ENCODE measurements at places on chromosomes 2 and 18.

DNA sequence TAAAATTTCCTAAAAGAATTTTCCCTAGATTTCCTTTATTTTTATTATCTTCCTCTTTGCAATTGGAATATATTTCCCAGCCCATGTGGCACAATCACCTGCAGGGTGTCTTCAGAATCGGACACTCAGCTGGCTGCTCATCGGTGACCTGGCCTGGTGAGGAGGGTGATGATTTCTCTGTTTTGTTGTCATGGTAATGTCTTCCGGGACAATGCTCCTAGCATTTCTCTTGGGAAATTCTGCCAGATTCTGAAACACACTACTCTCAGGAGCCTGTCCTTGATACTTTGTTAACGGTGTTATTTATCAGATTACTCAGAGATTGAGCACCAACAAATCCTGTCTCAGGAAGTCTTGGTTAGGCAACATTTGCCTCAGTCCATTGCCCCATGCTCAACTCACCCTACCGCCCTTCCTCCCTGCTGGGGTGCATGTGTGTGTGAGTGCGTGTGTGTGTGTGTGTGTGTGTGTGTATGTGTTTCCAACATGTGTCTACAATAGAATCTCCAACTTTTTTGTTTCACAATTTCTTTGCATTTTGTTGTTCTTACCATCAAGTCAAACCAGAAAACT lies 70.3 kb downstream of the MYT1L start:
- no peak for DNase-seq

DNA sequence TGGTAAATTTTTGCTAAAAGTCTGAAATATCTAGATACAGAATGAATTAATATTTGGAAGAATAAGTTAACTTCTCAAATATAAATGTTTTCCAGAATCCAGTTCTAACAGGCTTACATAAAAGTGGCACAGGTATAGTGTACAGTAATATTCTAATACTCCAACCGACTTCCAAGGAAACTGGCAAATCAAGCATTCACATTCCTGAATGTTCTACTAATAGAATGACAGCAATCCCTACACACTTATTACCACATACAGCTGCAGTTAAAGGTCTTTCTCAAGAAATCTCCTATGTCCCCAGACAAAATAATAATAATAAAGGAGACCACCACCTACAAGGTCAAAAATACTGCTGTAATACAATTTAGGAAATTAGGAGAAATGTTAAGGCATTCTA lies 31.9 kb downstream of the TMEM131 start:
- no peak for DNase-seq

DNA sequence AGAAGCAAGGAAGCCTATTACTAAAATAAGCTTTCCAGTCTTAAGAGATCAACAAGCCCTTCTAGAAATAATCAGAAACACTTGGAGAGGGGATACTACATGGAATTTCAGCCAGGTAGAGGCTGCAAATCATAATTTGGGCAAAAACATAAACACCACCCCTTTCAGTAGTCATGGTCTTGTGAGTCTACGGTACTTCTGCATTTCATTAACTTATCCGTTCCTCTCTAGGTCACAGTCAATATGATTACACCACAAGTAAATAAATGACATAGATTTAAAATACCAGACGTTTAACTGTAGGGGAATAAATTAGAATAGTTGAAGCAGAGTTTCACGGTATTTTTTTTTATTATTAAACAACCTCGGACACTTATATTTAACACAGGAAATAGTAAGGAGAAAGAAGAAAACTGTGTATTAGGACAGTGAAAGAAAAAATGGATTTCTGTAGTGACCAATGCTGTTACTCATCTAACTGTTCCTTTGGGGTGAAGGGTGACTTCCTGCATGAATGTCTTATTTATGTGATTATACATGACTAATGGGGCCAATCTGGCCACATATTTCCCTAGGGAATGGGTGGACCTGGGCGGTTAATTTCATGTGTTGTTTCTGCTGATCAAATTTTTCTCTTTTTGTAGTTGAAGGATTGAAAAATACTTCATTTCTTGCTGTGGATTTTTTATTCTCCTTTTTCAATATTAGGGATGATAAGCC lies 456.6 kb upstream of the UBE2E3 start:
- peak; percentile 61 for DNase-seq

GRCh38 chr18:62196079-62196478 lies 9.0 kb downstream of the RELCH start:
- no peak for DNase-seq

GRCh38 chr2:15649561-15650255 lies 58.0 kb downstream of the DDX1 start:
- DNase-seq, result no peak

- DNase-seq, result no peak
Measured at GRCh38 chr2:100524331-100524730, 38.5 kb upstream of the PDCL3 start.

Measured in RKO (cell line).